ENCODE measurements at places on chromosomes 2 and 18. TPM values are rescaled to one million over a fixed set of nuclear protein-coding genes. Genes with fewer than 3 reads are reported as not detected.

The CNGA3 gene
- total RNA-seq = not detected

The NPPC gene
- total RNA-seq = not detected

The PRKAG3 gene
- total RNA-seq = not detected

The NLRC4 gene
- total RNA-seq = 0.17 TPM

The FIGN gene
- 1.6 TPM for total RNA-seq

The ACSL3 gene
- total RNA-seq = 46.6 TPM

The UGT1A8 gene
- not detected for total RNA-seq

The IL37 gene
- 7.2 TPM for total RNA-seq

The AMER3 gene
- not detected for total RNA-seq

The PSMA8 gene
- total RNA-seq = not detected

The POTEC gene
- total RNA-seq = not detected

The CSRNP3 gene
- total RNA-seq = 2.1 TPM

The VSNL1 gene
- 6.0 TPM for total RNA-seq

The CFC1 gene
- total RNA-seq = not detected

The ANXA4 gene
- total RNA-seq = 90.2 TPM

The SULT1C2 gene
- not detected for total RNA-seq

The COL3A1 gene
- total RNA-seq = 73.2 TPM

The MBD5 gene
- 51.9 TPM for total RNA-seq

The DSG2 gene
- 28.7 TPM for total RNA-seq

The UGT1A5 gene
- 0.56 TPM for total RNA-seq

Measured in suprapubic skin (tissue), 4 donors.